Osteocyte (in vitro differentiated cells): ENCODE measurements at places on chromosomes 7 and 10.

- DNase-seq = no peak
Measured at GRCh38 chr10:62748386-62748785, 56.1 kb upstream of the ADO start.

- DNase-seq = no peak
Measured at GRCh38 chr7:25517906-25518305, 289.6 kb upstream of the NPVF start.

- DNase-seq = no peak
Measured at GRCh38 chr7:49631071-49631815, 142.2 kb upstream of the VWC2 start.

GRCh38 chr7:2468227-2468626 lies 8.0 kb downstream of the GRIFIN start:
- DNase-seq = no peak
